Activated T-cell treated with anti-CD3 and anti-CD28 coated beads for 4 hours (primary cell): ENCODE measurements at places on chromosomes 7 and 10.

DNA sequence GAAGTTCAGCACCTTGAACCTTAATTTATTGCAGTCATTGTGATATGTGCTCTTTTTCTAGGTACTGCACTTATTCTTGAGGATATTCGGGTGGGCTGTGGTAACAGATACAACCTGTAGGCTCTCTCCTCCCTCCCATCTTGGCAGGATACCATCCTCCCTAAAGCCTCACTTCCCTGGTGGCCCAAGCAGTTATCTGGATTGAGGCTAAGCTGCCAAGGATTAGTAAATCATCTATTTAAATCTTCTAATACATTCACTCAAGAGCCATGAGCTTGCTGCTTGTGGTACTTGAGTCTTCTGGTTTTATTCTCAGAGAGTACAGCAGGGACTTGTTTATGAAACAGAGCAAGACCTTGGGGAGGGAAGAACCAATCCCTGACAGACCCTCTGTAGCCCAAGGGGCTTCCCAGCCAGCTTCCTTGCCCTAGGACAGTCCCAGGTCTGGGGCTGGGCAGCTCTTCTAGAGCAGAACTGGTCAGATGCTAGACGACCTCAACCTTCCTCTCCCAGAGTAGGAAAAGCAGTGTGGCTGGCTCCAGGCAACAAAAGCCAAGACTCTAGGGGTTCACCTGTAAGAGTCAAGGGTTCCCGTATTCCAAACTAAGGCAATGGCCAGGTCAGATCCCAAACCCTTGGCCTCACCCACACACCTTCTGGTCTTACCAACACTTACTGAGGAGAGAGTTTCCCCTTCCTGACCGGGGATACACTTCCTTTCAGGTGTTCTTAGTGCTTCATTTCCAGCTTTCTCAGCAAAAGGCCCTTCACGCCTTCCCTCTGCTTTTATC, 21.3 kb downstream of the WNT8B start:
- no peak for DNase-seq

- DNase-seq: peak; percentile 67
Measured at GRCh38 chr7:3154881-3155494, 111.3 kb upstream of the CARD11 start.

DNA sequence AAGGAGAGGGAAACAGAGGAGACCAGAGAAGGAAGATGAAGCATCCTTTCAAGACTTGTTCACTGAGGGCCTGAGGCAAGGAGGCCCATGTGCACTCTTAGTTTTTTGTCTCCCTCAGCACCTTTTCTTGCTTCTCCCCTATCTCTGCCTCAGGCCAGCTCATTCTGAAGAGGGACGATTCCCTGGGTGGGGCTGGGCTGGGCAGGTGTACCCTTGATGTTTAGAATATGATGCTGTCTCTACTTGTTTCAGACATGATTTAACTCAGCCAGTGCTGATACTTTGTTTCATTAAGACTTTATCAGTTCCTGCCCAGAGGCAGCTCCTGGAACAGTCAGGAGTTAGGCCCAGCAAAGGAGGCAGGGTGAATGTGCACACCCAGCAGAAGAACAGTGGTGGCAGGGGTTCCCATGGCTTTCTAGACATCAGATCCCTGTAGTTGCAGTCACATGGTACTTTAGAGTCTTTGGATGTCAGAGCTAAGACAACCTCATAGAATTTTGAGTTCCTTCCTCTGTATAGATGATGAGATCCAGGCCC, 3.4 kb downstream of the PRXL2A start:
- no peak for DNase-seq

- no peak for DNase-seq
Measured at GRCh38 chr10:119323085-119324016, 116.0 kb downstream of the GRK5 start.

GRCh38 chr7:43021431-43021830, 89.3 kb downstream of the MRPL32 start:
- DNase-seq: no peak
